ENCODE measurements at places on chromosomes 1 and 21. TPM values are rescaled to one million over a fixed set of nuclear protein-coding genes. Genes with fewer than 3 reads are reported as not detected.

DNA sequence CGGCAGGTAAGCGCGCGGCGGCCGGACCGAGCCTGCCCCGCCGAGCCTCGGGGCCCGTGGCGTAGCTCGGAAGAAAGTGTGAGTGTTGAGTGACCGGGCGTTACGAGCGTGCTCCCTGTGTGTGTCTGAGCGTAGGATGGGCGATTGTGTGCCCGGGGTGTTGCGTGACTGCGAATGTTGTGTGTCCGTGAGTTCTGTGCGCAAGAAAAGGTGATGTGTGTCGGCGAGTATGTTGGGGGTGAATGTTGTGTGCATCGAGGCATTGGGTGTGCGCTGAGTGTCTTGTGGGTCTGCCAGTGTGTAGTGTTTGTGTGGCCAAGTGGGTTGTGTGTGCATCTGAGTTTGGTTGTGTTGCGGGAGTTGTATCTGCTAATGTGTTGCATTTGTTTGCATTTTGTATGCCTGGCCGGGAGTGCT lies 398 bp downstream of the PTPRU start:
- DNase-seq: no peak

The AK2 gene
- total RNA-seq: 161 TPM

DNA sequence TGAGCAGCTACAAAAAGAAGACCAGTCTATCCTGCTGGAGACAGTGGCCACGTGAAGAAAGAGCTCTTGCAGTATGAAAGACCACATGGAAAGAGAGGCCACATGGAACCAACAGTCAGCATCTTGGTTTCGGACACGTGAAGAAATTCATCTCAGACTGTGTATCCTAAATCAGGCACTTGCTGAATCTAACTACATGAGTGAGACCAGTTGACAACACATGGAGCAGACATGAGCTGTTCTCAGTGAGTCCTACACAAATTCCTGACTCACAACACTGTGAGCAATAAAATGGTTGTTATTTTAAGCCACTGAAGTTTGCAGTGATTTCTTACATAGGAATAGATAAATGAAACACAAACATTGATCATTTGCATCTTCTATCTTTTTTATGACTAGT lies 2.4 kb upstream of the TAF1A start:
- DNase-seq: peak; percentile 12

The KCNJ9 gene
- total RNA-seq: not detected

DNA sequence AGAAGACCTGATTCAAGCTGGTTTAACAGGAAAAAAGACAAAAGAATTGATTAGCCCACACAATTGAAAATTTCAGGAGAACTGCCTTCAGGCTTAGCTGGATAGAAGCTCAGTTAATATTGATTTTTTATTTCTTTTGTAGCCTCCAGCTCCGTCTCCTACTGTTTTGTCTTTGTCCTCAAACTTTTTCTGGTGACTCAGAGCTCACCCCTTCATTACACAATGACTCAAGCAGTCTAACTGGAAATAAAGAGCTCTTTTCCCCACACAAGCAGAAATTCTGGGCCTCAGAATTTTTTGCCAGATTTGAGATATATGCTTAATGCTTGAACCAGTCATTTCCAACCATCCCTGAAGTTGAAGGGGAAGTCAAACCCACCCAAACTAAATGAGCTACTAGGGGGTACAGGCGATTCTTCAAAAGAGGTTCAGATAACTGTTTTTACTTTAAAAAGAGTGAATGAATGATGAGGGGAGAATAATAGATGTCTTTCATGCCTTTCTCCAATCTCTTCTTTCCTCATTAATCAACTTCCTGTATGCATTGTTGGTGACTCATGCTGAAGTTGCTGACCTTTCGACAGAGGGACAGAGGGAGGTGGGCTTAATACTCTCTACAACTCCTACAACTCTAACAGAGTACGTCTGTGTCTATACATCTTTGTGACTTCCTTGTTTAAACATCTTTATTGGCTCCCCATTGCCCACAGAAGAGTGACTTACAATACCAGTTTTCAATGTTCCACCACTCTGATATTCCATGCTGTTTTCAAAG lies 6.2 kb upstream of the ACP6 start:
- no peak for DNase-seq

- no peak for DNase-seq
These were observed 40.9 kb downstream of the STX6 start for GRCh38 chr1:180981596-180982387.

The F13B gene
- not detected for total RNA-seq

- no peak for DNase-seq
These were observed 52.5 kb upstream of the TINAGL1 start for GRCh38 chr1:31523769-31524168.

GRCh38 chr1:80217377-80217986 lies 1211.0 kb upstream of the ADGRL4 start:
- peak; percentile 43 for DNase-seq

DNA sequence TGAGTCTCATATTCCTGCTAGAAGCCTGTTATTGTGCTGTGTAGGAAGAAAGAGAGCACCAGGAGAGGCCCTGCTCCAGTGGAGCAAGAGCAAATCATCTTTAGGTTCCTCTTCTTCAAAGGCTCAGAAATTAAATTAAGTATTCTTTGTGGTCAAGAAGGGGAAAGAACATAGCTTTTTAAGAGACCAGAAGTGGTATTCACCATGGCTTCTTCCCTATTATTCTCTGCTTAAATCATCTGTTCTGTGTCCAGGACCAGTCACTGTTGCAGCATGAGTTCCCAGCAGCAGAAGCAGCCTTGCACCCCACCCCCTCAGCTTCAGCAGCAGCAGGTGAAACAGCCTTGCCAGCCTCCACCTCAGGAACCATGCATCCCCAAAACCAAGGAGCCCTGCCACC lies 1.1 kb downstream of the SPRR1B start:
- no peak for DNase-seq

- no peak for DNase-seq
These were observed 41.6 kb upstream of the USP1 start for GRCh38 chr1:62395291-62395690.

The LIN9 gene
- 3.8 TPM for total RNA-seq

DNA sequence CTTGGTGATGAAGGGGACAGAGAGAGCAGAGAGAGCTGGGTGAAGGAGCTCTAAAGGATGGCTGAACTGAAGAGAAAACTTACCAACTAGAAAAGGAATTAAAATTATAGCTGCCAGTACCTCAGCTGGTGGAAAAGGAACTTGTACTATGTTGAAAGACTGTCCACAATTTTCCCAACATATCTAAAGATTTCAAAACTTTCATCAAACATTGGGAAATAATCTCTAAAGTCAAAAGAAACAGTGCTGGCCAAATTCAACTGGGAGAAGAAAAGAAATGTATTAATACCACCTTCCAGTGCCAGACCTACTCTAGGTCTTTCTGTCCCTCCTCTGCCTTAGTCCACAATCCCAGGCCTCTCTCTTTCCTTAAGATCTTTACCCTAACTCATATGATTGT lies 6.1 kb downstream of the SMG5 start:
- no peak for DNase-seq

The VPS72 gene
- total RNA-seq: 83.4 TPM

Measured in kidney epithelial cell (primary cell).